ENCODE measurements at places on chromosomes 16 and 17.
A peak's percentile ranks its signal among the peaks of the same experiment; 100 is the strongest.

DNA sequence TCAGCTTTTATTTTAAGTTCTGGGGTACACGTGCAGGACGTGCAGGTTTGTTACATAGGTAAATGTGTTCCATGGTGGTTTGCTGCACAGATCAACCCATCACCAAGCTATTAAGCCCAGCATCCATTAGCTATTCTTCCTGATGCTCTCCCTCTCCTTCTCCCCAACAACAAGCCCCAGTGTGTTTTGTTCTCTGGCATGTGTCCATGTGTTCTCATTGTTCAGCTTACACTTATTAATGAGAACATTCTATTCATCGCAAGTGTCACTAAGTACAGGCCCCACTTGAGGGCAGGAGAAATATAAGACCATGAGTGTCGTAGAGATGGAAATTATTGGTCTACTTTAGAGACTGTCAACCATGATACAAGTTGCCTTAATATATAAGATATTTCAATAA lies 615.1 kb downstream of the CDH8 start:
- H3K4me3 ChIP-seq, result no peak overlapping the region
- no peak for DNase-seq
- no peak overlapping the region for H3K27ac ChIP-seq
- H3K36me3 ChIP-seq, result no peaks in the 10 kb centered on the region
- H3K4me1 ChIP-seq, result no peaks in the 10 kb centered on the region
- H3K27me3 ChIP-seq, result no peaks in the 10 kb centered on the region

DNA sequence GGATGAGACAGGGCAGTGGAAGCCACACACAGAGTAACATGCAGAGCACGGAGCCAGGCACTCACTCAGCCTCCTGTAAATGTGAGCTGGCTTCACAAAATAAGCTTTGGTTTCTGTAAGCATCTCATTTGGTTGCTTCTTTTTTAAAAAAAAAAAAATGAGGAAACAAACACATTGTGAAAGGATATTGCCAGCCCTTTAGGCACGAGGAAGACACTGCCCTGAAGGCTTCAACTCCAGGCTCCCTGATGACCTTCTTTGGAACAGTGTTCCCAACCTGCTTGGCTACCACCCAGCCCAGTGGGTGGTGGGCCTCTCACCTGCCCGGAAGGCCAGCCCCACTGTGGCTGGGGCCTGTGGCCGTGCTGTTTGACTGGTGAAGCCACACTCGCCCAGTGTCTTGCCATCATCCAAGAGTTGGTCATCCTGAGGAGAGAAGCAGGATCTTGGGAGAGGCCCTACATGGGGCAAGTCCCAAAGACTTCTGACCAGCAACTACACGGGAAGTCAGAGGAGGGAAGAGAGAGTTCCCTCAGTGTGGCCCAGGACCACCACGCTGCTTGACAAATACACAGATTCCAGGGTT lies 1.9 kb downstream of the ELOB start:
- DNase-seq, result no peak
- H3K4me3 ChIP-seq, result peak overlapping the region; percentile 100
- no peaks in the 10 kb centered on the region for H3K27me3 ChIP-seq

DNA sequence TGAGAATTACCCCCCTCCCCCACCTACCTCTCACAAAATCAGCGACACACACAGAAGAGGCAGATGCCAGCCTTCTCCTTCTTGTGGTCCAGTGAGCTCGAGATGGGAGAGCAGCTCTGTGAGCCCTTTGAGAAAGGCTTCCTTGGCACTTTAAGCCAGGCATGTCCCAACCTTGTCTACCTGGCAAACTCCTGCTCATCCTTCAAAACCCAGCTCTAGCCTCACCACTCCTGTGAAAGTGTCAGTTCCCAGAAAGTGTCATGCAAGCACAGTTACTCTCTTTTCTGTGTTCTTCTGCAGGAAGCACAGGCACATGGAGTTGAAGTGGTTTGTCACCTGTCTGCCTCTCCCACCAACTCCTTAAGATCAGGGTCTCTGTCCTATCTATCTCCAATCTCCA lies 1.6 kb downstream of the TMEM98 start:
- H3K27ac ChIP-seq, result no peak overlapping the region
- H3K4me3 ChIP-seq, result no peak overlapping the region
- no peak for DNase-seq
- H3K27me3 ChIP-seq, result no peaks in the 10 kb centered on the region

DNA sequence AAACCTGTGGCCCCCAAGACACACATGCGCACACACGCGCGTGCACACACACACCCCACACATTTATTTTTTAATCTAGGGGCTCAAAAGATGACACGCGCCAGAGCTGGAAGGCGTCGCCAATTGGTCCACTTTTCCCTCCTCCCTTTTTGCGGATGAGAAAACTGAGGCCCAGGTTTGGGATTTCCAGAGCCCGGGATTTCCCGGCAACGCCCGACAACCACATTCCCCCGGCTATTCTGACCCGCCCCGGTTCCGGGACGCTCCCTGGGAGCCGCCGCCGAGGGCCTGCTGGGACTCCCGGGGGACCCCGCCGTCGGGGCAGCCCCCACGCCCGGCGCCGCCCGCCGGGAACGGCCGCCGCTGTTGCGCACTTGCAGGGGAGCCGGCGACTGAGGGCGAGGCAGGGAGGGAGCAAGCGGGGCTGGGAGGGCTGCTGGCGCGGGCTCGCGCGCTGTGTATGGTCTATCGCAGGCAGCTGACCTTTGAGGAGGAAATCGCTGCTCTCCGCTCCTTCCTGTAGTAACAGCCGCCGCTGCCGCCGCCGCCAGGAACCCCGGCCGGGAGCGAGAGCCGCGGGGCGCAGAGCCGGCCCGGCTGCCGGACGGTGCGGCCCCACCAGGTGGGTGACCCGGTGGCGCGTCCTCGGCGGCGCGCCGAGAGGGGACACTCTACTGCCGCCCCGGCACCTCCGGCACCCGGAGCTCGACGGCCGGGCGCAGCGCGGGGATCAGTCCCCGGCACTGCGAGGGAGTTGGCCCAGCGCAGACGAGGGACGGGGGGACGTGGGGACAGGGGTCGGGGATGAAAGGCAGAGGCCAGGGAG lies at the start of gene STAT5A:
Gene STAT5A, plus strand, starts transcription at position 522 of the 826 bp plus-strand sequence. CDS start 914 bp downstream, outside the sequence.
- peak within 1 kb of the TSS; percentile 87 for H3K27ac ChIP-seq
- peak; percentile 92 for DNase-seq
- peak within 1 kb of the TSS; percentile 75 for H3K4me3 ChIP-seq
- no peaks in the 10 kb centered on the region for H3K27me3 ChIP-seq

DNA sequence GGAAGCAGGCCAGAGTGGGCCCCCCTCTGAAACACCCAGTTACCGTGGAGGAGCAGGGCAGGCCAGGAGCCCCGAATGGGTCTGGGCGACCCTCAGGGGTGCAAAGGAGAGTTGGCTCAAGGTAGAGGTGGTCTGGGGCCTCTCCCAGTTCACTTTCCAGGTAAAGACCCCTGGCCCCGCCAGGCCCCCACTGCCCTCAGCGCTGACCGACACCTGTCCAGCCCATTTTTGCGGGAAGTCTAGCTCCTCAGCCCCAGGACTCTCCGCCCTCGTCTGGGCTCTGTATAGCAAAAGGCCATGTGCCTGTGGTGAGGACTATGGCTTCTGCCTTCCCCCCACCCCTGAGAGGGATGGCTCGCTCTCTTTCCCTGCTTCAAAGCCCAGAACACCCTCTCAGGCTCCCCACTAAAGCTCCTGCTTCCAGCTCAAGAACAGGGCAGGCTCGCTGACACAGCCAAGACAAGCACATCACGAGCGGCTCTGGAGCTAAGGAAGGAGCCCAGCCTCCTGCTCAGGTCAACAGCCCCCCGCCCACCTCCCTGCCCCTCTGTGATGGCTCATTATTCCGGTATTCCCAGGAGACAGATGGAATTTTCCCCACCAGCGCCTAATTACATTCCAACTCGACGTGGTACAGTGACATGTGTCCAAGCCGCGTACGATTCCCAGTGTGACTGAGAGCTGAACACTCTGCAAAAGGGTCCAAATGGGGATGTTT lies 59.4 kb downstream of the RTN4RL1 start:
- H3K27ac ChIP-seq, result no peak overlapping the region
- H3K36me3 ChIP-seq, result no peaks in the 10 kb centered on the region
- H3K4me1 ChIP-seq, result peaks cover 8% of the 10 kb centered on the region
- H3K4me3 ChIP-seq, result no peak overlapping the region
- no peak for DNase-seq

Data from psoas muscle (tissue), 8 donors.